SHP77 (cell line): ENCODE measurements at places on chromosomes 3 and 15.

GRCh38 chr3:53168175-53168923 is 7.3 kb downstream of the PRKCD start:
- no peak for DNase-seq

- no peak for DNase-seq
Observed at GRCh38 chr15:77510066-77511057, 89.7 kb downstream of the HMG20A start.

GRCh38 chr3:16358336-16358735 is 93.3 kb downstream of the OXNAD1 start:
- DNase-seq = no peak

DNA sequence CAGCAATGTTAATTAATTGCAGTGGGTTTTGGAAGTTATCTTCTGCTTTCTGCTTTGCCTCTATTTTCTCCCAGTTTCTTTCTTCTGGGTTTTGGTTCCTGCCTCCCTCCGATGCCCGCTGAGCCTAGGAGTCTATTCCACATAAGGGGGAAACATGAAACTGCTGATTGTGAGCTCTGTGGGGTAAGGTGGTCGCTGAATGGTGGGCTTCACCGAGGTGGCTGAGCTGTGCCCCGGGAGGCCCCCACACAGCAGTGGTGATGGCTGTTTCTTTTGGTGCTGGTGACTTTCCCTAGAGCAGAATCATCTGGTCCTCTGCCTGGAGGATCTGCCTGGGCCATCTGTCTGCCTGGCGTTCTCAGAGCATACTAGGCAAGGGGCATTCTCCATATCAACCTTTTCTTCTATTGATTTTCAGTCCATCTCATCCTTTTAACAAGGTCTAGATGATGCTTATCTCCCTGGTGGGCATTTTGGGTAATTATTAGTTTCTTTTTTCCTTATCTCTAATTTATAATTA is 68.8 kb upstream of the ATP2B2 start:
- DNase-seq = no peak

- peak; percentile 43 for DNase-seq
Observed at GRCh38 chr3:111668888-111669488, 73.8 kb upstream of the ZBED2 start.

DNA sequence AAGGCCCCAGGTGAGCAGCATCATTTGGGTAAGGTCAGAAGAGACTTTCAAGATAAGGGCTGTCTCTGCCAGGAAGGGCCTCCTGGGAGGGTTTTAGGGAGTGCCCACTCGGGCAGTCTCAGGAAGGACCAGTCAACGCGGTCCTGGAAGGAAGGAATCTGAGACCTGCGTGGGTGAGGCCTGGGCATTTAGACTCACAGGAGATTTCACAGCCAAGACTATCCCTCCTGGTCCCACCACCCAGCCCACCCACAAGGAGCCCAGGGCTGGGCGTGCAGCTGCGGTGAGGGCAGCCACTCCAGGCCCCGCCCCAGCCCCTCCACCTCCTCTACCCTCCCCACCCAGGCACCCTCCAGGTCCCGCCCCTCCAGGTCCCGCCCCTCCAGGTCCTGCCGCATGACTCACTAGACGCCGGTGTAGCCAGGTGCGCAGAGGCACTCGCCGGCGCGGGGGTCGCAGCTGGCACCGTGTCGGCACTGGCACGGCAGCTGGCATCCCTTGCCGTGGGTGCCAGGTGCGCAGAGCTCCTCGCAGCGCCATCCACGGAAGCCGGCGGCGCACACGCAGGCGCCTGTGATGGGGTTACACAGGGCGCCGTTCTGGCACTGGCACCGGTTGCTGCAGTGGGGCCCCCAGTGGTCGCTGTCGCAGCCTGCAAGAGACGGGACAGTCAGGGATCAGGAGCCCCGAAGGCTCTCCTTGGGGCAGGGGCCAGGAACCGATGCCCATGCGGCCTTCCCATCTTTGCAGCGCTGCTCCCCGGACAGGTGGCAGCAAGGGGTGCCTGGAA is 112.7 kb downstream of the RAB11A start:
- DNase-seq = peak; percentile 89

GRCh38 chr3:119597548-119598288 is at the start of gene PLA1A:
TSS of gene PLA1A (plus strand) at chr3:119597885. CDS start at chr3:119597914, 29 bp downstream.
- no peak for DNase-seq

GRCh38 chr3:84318273-84318809 is 640.4 kb upstream of the CADM2 start:
- no peak for DNase-seq

DNA sequence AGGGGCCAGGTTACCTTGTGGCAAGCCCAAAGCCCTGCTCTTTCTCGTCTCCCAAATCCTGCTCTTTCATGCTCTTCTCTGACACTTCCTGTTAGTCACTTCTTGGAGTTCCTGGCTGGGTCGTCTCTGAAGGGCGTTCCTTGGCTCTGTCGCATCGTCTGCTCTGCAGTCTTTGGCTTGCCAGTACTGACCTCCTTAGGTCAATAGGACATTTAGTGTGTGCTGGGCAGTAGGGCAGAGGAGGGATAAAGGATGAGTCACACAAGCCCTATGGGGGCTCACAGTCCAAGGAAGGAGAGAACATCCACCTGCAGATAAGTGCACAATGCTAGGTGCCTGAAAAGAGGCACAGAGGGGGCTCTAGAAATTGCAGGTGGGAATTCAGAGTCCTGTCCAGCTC is 87.5 kb downstream of the FAM43A start:
- DNase-seq = no peak

GRCh38 chr15:76898102-76898501 is 7.0 kb downstream of the SCAPER start:
- DNase-seq = no peak

- no peak for DNase-seq
Observed at GRCh38 chr3:54066253-54066652, 56.1 kb upstream of the CACNA2D3 start.

DNA sequence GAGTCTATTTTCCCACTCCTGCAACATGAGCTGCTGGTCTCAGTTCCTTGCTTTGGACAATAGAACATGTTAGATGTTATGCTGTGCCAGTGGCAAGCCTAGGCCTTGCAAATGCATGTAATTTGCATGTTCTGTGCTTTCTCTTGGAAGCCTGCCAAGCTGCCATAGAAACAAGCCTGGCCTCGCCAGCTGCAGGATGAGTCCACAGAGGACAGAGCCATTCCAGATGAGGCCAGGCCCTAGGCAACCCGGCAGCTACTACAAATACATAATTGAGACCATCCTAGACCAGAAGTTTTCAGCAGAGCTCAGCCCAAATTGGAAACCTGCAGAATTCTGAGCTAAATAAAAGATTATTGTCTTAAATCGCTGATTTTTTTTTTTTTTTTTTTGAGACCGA is 39.6 kb downstream of the TRIM69 start:
- DNase-seq = peak; percentile 83

DNA sequence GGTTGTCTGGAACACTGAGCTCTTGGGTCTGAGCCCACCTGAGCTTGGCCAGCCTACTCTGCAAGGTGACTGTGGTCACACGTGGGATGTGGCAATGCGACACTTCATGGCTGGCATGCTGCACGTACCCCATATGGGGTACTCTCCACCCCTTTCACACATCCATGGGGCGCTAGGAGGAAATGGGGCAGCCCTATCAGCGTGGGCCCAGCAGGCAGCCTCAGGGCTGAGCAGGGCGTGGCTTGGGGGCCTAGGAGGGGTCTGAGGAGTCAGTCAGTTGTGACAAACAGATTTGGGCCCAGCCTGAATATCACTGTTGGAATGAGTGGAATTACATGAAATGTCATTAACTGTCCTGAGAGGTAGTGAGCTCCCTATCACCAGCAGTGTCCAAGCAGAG is 82.3 kb upstream of the LINGO1 start:
- DNase-seq = no peak

GRCh38 chr3:99536555-99537314 is 101.7 kb upstream of the COL8A1 start:
- no peak for DNase-seq

DNA sequence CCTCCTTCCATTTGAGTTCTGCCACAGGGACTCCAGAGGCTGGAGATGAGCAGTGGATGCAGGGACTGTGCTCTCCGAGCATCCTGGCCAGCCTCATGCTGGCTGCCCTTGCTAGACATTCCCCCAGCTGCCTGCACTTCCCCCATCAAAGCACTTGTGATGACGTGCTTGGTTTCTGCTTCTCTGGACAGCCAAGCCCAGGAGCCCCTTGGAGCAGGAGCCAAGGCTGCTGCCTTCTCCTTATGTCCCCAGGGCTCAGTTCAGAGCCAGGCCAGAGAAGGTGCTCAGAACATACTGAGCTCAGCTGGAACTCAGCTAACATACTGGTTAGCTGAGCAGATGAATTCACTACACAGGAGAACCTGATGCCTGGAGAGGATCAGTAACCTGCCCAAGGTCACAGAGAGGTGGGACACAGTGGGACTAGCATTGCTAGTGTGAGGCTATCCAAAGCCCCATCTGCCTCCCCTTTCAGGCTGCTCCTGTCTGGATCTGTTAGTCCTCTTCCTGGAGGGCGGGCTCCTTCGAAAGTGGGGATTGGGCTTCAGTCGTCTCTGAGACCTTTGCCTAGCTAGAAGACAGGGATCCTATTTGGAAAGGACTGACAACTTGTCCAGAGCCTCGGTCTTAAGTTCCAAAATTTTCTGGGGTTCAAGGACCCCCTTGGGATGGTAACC is 4.3 kb downstream of the PCBP4 start:
- DNase-seq = no peak

DNA sequence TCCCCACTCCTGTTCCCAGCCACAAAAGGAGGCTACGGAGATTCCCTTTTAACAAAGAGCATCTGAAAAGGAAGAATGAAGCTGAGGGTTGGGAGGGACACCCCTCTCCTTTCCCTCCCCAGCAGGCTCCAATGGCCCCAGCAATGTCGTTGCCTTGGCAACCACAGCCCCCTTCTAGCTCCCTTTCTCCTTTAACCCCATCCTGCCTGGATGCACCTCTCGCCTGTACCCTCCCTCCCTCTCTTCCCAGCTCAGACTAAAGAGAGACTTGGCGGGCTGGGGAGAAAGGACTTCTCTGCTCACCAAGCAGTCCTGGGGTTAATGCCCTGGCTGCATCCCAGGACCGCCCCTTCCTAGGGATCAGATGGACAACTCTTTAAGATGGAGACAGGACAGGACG is 7.1 kb upstream of the RPL29 start:
- DNase-seq = no peak

DNA sequence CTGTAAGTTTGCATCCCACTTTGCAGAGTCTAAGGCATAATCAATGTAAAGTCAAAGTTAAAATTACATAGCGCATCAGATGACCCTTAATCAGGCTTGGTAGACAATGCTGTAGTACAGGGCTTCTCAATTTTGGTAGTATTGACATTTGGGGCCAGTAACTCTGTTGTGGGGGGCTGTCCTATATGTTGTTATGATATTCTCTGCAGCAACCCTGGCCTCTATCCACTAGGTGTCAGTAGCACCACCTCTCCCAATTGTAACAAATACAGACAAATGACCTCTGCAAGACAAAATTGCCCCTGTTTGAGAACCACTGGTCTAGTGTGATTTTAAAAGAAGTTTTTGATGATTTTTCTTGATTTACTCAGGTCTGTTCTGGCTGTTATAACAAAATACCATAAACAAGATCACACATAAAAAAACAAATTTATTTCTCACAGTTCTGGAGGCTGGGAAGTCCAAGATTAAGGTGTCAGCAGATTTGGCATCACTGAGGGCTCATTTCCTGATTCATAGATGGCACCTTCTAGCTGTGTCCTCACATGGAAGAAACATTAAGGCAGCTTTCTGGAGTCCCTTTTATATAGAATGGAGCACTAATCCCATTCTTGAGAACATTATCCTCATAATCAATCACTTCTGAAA is 37.6 kb upstream of the SLC9A9 start:
- DNase-seq = peak; percentile 37

DNA sequence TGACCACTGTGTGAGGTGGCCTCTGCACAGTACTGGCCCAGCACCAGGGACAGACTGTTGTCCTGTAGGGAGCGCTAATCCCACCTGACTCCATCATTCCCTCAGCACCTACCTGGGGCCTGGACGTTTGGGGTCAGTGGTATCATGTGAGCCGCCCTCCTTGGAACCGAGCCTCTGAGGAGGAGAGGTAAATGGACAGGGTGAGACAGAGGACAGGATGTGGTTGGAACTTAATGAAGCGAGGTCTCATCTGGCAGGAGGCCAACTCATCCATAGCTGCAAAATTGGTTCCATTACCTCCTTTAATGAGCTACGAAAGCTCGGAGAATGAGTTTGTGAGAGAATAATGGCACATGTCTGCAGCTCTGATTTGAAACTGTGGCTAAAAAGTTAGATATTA is 13.9 kb downstream of the MAPKAPK3 start:
- DNase-seq = no peak

GRCh38 chr3:71360180-71360579 is 223.3 kb downstream of the FOXP1 start:
- DNase-seq = no peak

DNA sequence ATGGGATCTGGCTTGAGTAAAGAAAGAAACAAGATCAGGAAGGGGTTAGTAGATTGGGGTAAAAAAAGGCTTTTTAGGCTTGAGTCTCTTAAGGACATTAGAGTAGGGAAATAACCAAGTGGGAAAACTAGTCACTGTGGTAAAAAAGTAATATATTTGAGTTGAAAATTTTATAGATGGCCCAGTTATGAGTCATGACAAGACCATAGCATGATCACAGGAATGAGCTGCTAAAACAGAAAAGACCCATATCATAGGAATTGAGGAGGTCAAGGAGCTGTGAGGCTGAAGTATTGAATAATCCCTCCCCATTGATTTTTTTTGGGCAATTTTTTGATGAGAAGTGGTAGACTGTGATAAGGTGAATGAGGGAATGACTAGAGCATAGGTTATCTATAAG is 69.2 kb upstream of the TBC1D5 start:
- no peak for DNase-seq

DNA sequence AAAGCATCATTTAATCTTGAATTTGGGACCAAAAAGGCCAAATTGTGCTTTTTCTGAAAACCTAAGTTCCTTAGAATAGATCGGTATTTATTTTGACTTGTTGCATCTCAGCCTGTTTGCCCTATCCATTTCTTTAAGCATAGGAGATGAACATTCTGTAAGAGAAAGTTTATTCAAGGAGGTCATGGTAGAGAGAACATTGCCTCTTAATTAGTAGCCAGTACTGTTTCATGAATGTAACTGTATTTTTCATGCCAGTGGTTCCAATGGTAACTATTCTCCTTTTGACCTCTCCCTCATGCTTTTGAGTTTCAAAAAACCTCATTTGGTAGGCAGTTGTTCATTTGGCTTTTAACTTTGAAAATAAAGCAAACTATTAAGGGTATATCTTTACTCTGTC is 55.4 kb downstream of the ARMC8 start:
- DNase-seq = no peak

GRCh38 chr3:64743156-64743886 is 55.5 kb upstream of the ADAMTS9 start:
- no peak for DNase-seq

GRCh38 chr3:72595376-72595775 is 252.9 kb downstream of the SHQ1 start:
- no peak for DNase-seq

- DNase-seq = no peak
Observed at GRCh38 chr15:91824256-91824655, 29.3 kb upstream of the SLCO3A1 start.
